ENCODE measurements at places on chromosomes 4 and X.

- no peak for DNase-seq
These were observed 328.2 kb upstream of the NR3C2 start for GRCh38 chr4:148770377-148770776.

DNA sequence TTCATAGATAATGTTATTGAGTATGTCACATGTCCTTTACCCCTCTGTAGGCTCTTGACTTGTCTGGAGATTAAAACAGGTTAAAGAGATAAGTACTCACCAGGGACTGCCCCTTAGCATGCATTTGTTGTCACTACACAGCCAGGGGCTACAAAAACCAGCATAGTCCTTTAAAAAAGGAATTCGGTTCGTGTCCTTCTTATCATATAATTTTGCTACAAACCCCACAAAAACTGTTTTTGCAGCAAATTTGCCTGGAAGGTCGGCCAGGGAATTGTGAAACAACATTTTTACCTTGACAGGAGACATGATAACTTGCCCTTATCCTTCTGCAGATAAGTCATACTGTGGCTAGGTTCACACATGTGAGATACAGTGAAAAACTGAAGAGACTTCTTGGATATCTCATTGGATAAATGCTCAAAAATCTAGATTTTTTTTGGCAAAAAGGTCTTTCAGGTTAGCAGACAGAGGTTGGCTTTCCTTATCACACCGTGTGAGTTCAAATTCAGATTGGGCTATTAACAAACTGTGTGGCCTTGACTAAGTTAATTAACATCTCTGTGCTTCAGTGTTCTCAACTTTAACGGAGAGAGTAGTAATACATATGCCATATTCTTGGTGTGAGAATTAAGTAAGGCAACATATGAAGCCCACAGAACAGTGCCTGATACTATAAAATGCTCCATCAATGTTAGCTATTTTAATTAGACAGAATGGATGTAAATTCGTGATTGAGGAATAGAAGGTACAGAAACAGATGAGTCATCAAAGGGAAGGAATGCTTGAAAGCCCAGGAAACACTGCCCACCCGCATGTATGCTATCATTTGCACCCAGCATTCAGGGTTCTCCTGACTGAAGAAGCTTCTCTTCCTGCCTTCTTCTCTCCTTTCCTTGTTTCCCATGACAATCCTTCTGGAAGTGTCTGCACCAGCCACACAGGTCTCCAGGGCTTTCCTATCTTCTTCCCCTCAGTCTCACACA is 30.0 kb downstream of the FAM9C start:
- no peak for DNase-seq

GRCh38 chr4:8847331-8847730 is 24.3 kb downstream of the HMX1 start:
- DNase-seq, result no peak

DNA sequence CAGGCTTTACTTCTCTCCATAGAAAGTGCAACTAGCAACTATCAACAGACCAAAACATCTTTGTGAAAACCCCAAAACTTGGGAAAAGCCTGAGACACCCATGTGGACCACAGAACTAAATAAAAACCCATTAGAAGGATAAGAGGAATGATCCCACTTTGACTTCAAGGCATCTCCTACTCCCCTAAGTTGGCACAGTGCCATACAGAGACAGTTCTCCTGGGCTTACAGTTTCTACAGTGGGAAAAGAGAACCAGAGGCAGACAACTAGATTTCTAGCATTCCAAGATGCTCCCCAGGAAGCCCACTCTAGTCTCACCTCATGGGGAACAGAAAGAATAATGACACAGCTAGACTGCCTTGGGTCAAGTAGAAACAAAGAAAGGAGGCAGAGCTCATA is 20.4 kb downstream of the TMLHE start:
- no peak for DNase-seq

- no peak for DNase-seq
These were observed 1678.3 kb downstream of the PCDH19 start for GRCh38 chrX:98731821-98732220.

DNA sequence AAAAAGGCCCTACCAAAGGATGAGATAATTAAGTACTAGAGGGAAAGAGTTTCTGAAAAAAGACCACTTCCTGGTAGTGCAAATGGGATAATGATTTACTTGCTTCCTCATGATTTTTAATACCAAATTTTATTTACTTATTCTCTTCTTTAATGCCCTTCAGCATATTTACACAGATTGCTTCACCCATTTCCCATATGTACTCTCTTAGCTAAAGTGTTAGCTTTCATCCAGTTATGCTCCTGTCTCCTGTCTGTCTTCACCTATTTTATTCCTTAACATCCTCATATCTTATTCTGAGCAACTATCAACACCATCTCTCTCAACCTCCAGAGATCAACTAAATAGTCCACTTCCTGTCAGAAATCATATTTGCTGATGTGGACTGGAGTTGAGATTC is 183.2 kb upstream of the HS3ST1 start:
- DNase-seq, result no peak

DNA sequence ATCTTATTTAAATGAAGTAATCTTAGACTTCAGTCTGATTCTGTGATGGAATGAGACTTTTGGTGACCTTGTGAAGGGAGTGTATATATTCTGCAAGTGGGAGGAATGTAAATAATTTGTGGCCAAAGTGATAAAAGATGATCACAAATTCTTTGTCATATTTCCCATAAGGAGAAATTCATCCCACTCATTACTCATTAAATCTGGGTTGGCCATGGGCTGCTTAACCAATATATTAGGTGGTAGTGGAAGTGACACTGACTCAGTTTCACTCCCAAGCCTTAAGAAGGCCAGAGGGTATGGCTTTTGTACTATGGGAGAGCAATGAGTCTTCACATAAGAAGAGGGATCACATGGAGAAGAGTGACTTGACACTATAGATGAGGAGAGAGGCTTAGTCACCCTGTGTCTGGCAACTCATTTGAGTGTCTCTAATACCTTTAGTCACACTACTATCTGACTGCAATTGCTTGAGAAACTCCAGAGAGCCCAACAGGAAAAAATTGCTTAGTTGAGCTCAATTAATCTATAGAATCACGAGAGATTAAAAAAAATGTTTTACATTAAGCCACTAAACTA is 408.2 kb upstream of the PITX2 start:
- DNase-seq, result no peak

DNA sequence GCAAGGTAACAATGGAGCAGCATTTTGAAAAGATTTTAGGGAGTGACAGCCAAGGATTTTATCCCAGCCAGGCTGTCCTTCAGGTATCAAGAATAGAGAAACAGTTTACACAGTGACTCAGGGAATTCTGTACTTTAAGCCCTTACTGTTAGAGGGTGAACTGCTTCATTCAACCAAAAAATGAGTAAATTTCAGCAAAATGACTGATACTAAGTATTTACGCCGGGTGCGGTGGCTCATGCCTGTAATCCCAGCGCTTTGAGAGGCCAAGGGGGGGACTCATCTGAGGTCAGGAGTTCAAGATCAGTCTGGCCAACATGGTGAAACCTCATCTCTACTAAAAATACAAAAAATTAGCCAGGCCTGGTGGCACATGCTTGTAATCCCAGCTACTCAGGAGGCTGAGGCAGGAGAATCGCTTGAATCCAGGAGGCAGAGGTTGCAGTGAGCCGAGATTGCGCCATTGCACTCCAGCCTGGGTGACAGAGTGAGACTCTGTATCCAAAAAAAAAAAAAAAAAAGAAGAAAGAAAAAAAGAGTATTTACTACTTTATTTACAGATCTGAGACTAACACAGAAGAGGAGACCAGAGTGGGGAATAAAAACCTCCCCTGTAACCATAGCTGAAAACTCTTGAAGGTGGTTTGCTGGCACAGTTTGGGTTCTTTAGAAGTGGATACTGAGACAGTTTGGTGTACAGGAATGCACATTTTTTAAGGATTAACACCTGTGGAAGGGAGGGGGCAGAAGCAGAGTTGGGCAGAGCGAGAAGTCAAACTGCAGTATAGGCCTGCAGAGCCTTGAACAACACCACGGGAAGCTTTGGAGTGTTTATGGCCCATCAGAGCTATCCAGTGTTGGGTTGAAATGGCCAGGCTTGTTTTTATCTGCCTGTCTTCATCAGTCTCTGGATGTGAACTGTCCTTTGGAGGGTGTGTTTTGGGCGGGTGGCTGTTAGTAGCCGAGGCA is 40.5 kb downstream of the TMEM131L start:
- DNase-seq, result no peak

GRCh38 chr4:128249787-128250668 is 37.6 kb downstream of the PGRMC2 start:
- DNase-seq, result no peak

All from BE2C (cell line).